ENCODE measurements at places on chromosomes 2 and 18. TPM values are rescaled to one million over a fixed set of nuclear protein-coding genes. Genes with fewer than 3 reads are reported as not detected.

The PLCD4 gene
- 10.5 TPM for total RNA-seq

The DSG2 gene
- 0.13 TPM for total RNA-seq

DNA sequence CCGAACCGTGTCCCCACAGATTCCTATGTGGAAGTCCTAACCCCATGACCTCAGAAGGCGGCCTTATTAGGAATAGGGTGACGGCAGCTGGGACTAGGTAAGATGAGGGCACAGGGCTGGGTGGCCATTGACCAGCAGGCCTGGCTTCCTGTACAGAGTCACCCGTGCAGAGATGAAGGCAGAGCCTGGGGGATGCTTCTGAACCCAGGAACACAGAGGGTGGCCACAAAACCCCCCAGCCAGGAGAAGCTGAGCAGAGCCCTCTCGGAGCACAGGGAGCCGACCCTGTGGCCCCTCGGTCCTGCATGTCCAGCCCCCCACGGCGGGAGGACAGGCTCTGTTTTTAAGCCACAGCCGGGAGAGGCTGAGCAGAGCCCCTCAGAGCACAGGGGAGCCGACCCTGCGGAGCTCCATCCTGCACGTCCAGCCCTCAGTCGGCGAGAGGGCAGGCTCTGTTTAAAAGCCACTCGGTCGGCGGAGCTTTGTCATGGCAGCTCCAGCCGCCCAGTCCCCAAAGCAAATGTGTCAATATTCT lies 2.7 kb downstream of the PDCD1 start:
- ATAC-seq, result no peak

- ATAC-seq, result no peak
Observed at GRCh38 chr2:44668336-44668735, 273.2 kb upstream of the SIX3 start.

The SLC9A2 gene
- total RNA-seq, result 3.3 TPM

DNA sequence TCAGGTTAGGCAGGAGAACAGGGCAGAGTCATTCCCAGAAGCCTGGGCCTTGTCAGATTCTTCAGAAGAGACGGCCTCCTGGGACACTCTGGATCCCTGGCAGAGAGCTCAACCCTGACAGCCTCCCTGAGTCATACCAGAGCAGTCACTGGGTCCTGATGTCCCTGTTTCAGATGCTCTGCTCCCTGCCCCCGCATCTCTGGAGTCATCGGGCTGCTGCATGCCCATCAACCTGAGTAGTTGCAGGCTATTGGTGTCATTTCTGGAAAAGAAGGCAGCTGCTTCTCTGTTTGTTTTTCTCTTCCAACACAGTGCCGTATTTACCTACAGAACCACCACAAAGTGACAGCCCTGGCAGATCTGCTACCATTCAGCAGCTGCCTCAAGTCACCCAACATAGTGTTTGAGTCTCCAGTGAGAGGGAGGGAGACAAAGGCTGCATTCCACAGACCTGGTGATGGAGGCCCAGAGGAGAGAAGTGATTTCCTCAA lies 145.1 kb downstream of the B3GNT2 start:
- ATAC-seq, result no peak

GRCh38 chr18:13387855-13388548 lies 169.4 kb downstream of the LDLRAD4 start:
- ATAC-seq, result no peak

The LRP1B gene
- 0.04 TPM for total RNA-seq

The FAM110C gene
- not detected for total RNA-seq

DNA sequence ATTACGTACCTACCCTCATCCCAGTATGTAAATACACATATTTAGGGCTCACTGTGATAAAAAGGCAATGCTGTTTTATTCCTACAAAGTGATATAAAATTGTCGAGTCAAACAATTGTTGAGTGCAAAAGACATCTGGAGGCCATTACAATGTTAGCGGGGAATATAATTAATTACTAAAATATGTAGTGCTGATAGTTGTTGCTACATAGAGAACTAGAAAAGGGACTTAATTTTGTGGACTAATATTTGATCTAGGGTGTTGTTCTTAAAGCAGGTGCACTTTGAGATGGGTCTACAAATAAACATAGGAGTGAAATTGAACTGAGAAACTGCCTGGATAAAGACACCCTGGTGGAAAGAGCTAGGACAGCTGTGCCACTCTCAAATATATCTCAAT lies 300.1 kb downstream of the NOL4 start:
- ATAC-seq, result no peak

The ANKRD30BL gene
- not detected for total RNA-seq

GRCh38 chr2:168241208-168241607 lies 6.2 kb downstream of the STK39 start:
- ATAC-seq, result no peak

DNA sequence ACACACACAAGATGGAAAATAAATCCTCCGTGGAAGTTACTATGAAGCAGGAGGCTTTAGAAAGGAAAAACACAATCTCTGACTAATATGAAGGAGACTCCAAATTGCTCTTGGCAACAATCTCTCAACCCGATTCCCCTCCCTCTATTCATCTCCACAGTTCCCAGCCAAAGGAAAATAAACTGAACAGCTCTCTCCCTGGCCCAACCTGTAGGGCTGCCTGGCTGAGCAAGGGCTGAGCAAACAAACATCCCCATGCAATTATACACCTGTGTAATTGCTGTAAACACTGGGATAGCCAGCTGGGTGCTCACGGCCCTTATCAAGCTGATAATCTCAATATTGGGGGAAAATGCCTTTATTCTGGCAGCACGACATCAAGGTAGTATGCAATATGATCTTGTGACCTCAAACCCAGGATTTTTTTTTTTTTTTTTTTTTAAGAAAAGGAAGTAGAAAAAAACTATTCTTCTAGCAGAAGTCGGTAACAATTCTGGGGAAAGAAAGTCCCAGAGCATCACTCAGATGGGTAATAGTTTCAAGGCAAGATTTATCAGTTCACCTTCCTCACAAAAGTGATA lies 203.3 kb upstream of the SMAD2 start:
- no peak for ATAC-seq

The TUBA4B gene
- not detected for total RNA-seq

DNA sequence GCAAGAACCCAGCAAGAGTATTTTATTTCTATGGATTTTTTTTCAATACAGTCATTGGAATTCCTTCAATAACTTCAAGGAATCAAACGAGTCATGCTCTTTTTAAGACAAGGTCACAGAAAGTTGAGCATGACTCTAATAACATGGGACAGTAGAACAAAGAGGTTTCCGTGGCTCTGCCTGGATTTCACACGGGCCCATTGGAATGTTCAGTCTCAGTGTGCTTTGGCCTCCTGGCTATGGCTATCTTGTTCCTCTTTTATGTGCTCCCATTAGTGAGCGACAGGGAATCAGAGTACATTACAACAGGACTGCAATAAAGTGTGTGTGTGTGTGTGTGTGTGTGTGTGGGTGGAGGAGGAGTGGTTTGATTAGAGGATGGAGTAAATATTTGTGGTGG lies 312.4 kb downstream of the DCC start:
- ATAC-seq, result no peak

DNA sequence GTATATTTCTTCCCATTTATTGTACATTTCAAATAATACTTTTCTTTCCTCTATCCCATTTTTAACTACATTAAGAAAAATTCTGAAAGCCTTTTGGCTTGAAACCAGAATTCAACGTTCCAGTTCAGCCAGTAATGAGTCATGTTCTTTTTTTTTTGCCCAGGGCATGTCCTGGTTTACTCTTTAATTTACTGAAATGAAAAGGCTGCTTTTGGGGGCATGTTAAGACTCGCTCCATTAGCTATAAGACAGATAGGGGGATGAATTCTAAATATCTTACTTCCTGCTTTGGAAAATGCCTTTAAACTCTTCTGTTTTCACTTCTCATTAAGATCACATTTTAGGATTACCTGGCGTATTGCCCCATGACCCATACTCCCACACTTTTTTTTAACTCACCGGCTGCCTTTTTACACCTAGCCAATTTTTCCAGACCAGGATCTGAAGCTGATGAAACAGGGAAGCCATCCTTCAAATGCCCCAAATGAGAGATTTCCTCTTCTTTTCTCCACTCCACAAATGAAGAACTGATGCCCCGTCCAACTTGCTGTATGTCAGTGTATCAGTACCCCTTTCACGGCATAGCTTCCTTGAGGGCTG lies 585 bp downstream of the ABCA12 start:
- ATAC-seq, result no peak
